Stimulated activated CD4-positive, alpha-beta T cell treated with anti-CD3 and anti-CD28 coated beads, Interleukin-4, amount 100 ng/mL, for 48 hours (primary cell): ENCODE measurements at places on chromosomes 4 and X.

GRCh38 chrX:53133400-53133799 lies 39.5 kb downstream of the KANTR start:
- DNase-seq, result no peak

DNA sequence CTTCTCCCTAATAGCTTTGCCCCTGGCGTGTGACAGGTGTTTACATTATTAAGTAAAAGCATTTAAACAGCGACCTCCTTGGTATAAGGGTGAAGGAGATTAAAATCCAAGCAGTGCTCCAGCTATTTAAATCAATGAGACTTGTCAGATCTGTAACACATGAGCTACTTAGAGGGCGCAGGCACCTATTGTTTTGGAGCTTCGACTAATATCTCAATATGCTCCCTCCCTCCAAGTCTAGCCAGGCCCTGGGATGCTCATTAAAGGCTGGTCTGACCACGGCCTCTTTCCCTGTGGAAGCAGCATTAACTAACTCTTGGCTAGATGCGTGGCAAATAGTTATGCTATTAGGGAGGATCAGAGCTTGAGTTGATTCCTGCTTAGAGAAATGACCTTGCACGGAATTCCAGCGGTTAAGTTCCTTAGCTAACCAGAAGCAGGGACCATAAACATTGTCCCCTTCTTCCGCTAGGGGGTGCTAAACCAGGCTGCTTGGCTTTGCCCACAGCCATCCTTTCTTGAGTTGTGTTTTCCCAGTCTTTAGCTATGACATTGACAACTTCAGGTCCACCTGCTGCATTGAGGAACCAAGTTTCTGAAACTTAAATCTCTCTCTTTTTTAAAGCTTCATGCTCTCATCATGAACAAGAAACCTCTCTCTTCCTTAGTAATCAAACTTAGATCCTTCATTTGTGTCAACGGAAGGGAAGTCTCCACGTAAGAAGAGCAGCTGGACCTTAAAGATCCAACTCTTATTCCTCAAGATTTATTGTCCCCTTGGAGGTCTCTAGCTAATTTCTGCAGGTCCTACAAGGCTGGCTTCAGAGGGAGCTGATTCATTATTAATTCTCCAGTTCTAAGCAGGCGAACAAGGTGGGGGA lies 80.7 kb upstream of the IGFBP7 start:
- peak; percentile 31 for DNase-seq

DNA sequence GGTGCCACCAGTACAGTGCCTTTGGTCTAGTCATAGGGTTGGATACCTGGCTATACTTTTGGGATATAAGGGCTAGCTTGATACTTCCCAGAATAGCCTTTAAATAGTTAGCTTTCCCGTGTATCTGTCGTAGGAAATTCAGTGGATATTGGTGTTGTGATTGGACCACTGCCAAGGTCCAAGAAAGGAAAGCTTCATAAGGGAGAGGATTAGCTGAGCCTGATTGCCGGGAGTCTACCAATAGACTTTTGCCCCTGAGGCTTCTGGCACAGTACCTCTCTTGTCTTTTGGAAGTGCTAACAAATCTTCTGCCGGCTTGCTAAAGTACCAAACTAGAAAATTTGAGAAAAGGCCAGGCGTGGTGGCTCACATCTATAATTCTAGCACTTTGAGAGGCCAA lies 350.6 kb downstream of the CHIC1 start:
- no peak for DNase-seq

DNA sequence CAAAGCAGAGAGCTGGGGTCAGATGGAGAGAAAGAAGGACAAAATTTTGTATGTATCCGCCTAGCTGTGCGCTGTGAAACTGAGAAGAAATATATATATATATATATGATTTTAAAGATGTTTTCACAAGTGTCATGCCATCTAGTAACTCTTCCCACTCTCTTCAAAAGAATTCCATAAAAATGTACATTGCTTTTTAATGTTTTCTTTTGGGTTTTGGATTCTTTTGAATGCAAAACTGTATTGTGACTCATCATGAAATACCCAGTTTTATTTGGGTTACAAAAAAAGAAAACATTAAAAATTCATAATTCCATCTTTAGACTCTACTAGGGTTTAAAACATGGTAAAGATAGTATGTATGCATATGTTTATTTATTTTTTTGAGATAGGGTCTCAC lies 34.3 kb upstream of the IGFBP7 start:
- no peak for DNase-seq

- no peak for DNase-seq
Observed at GRCh38 chr4:176791591-176792325, 964 bp downstream of the VEGFC start.

GRCh38 chr4:1603413-1604135 lies 80.5 kb downstream of the FAM53A start:
- DNase-seq, result no peak

DNA sequence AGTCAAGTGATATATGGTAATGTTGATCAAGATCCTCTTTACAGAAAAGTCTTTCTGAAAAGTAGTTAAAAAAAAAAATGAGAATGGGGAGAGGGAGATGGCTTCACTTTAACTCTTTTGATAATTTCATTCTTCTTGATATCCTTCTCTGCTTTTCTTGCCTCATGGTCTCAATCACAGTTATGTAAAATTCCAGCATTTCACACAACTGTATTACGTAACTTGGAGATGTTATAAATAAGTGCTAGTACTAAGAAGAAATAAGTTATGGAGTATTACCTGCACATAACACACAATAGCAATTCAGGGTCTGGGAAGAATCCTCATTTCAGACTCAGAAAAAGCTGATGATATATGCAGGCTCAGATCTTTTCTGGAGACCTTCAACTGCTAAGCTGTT lies 22.0 kb downstream of the RUFY3 start:
- DNase-seq, result no peak

DNA sequence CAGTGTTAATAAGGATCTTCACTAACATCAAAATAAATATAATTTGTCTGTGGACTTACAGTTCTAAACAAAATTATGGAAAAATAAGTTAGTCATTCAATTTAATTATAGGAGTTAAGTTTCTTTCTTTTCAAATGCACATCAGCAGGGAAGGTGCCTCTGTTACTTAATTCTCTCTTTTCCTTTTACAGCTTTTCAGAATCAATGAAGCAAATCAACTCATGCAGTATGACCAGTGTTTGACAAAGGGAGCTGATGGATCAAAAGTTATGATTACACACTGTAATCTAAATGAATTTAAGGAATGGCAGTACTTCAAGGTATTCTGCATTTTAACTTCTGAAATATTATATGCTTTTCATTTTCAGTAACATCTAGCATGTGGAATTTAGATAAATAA lies 15.9 kb downstream of the HMGB2 start:
- DNase-seq, result no peak

- DNase-seq, result no peak
Observed at GRCh38 chr4:125904802-125905201, 590.0 kb downstream of the FAT4 start.

DNA sequence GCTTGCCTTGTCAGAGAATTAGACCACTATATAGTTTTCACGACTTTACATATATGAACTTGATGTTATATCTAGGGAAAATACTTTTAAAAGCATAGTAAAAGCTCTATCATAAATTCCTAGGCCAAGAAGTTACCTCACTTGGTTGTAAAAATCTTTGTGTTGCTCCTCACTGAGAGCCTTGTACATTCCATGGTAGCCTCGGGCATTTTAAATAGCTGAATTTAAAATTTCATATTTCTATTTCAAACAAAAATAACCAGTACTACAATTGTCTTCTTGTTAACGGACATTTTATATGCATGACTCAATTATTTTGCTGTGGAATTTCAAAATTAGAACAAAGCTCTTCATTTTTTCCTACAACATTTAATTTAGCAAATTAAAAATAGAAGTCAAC lies 107.6 kb downstream of the MID1 start:
- no peak for DNase-seq

DNA sequence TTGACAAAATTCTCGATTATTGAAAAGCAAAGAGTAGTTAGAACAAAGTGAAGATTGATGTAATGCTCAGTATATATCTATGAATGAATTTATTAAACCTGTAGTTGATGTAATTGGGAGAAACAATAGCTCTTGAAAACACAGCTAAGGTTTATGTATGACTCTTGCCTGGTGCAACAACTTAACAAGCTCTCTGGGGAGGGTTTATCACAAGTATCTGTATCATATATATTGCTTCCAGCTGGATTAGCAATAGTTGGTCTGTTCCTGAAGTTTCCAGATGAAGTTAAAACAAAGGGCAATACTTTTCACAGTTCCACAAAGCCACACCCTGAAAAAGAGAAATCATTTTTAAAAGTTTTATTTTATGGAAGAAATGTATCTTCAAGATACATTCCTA lies 91.4 kb downstream of the ARSJ start:
- no peak for DNase-seq

- DNase-seq, result no peak
Observed at GRCh38 chr4:22363036-22363435, 152.8 kb downstream of the ADGRA3 start.

GRCh38 chr4:111228874-111229273 lies 606.0 kb upstream of the PITX2 start:
- no peak for DNase-seq

DNA sequence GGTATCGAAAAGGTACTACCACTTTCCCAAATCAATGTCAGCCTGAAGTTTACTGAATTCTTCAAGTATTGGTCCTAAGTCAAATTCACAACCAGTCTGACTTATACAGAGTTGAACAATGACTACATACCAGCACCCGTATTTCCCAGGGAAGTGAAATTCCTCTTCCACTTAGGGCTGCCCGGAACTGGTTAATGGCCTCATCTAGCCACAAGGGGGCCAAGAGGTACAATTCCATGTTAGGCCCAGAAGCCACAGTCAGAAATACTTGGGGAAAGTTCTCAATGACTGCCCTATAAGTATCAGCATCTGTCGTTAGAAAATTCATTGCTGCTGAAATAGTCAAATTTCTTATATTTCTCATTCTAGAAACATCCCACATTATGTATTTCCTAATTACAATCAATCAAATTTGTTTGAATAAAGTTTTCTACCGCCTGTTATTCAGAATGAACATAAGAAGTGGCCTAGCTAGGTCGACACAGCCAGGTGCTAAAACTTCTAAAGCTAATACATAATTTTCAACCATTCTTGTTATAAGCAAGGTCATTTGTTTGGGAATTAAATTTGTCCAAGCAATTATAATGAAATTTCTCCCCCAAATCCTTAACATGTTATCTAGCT lies 5.6 kb upstream of the PCDH7 start:
- DNase-seq, result no peak

GRCh38 chr4:94758141-94758699 lies 465 bp downstream of the BMPR1B start:
- DNase-seq, result no peak
